ENCODE measurements at places on chromosomes 1 and 21.

GRCh38 chr21:31752352-31752751 lies 20.4 kb upstream of the SCAF4 start:
- no peak for DNase-seq

GRCh38 chr21:43644609-43645008 lies 14.7 kb downstream of the HSF2BP start:
- no peak for DNase-seq

GRCh38 chr1:31152181-31152795 lies 86.8 kb upstream of the PUM1 start:
- no peak for DNase-seq

GRCh38 chr1:19010995-19011844 lies 54.7 kb upstream of the IFFO2 start:
- DNase-seq = peak; percentile 22

GRCh38 chr1:42035205-42035829 lies 116.6 kb upstream of the HIVEP3 start:
- DNase-seq = peak; percentile 13

DNA sequence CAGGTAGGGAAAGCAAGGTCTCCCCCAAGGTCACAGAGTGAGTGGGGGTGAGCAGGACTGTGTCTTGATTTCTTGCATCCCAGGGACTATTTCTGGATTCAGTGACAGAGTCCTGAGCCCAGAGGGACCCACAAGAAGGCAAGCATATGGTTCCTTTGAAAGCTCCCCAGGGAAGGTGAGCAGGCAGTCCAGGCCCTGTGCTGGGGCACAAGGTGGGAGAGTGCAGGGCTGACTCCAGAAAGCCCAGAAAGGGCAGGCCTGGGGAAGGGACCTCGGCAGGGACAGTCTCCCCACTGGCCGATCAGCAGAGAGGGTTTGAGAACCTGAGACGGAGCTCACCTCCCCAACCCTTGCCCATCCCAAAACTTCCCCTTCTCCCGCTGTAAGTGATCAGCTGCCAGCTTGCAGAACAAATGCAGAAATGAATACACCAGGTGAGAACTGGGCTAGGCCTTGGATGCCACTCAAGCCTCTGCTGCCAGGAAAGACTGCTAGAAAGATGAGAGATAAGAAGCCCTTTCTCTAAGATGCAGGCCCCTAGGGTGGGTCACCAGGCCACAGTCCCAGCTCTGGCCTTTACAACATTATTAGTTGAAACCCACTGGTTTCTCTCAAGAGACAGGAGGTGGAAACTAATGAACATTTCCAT lies 121.0 kb downstream of the GLIS1 start:
- no peak for DNase-seq

- DNase-seq = peak; percentile 80
Measured at GRCh38 chr1:26692793-26693490, 2.9 kb upstream of the ARID1A start.

Measured in neural crest cell (in vitro differentiated cells).